Uterus (tissue), 4 donors: ENCODE measurements at places on chromosomes 6 and 20. TPM values are rescaled to one million over a fixed set of nuclear protein-coding genes. Genes with fewer than 3 reads are reported as not detected.

GRCh38 chr6:72842140-72842539, 220.3 kb downstream of the KCNQ5 start:
- DNase-seq: no peak

Gene CAGE1
- total RNA-seq: not detected

- no peak for DNase-seq
Measured at GRCh38 chr6:2434912-2435311, 189.5 kb upstream of the GMDS start.

- no peak for DNase-seq
Measured at GRCh38 chr6:36285187-36285671, 15.4 kb downstream of the PNPLA1 start.

Gene PDE7B
- total RNA-seq: 28.6 TPM

- no peak for DNase-seq
Measured at GRCh38 chr6:52130440-52130839, 43.0 kb upstream of the PKHD1 start.

- DNase-seq: no peak
Measured at GRCh38 chr20:54221996-54222890, 14.4 kb downstream of the PFDN4 start.

GRCh38 chr20:33099843-33100538, 20.5 kb downstream of the BPIFB4 start:
- DNase-seq: no peak

Gene SLC35F1
- total RNA-seq: 10.2 TPM

DNA sequence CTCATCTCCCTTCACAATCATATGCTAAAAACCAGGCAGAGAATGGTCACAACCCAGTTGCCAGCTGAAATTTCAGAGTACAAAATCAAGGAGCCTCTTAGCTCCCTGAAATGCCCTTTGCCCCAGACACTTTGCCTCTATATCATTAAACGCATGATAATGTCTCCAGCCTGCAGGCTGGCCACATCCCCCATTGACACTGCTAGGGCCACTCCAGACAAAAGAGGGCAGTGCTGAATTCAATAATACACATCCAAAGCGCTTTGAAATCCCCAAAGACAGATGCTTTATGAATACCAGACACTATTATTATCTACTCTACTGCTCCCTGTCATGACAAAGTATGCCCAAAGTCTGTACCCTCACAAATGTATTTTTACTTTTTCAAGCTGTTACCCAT, 348.3 kb upstream of the POU3F2 start:
- no peak for DNase-seq

Gene ME1
- 3.4 TPM for total RNA-seq

Gene FAM217A
- total RNA-seq: not detected

DNA sequence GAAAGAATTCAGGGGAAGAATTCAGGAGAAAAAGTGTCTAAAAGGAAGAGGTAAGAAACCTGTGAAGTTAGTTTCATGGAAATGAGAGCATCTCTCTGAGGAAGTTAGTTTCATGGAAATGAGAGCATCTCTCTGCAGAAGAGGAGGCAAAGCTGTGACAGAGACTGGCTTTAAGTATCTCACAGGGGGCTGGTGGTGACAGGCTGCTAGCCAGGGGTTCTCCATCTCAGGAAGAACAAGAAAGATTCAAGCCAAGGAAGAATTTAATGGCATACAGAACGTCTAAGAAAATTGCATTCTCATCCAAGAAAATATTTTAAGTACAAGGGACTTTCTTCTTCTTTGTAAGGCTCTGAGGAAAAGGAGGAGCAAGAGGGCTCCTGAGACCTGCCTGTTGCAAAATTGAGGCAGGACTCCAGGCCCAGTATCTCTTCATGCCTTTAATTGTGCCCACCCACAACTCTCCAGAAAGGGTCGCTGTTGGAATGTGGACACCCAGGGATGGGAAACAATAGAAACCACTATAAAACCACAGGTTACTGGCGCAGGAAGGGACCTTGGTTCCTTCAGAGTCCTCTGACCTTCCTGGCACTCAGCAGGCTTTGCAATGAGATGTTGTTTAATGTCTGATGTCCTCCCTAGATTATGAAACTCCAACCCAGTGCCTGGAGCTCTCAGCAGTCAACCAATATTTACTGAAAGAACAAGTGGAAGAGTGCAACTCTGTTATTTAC, 136.8 kb downstream of the FNDC1 start:
- DNase-seq: no peak

- no peak for DNase-seq
Measured at GRCh38 chr20:33751775-33752174, 20.0 kb downstream of the ZNF341 start.

- no peak for DNase-seq
Measured at GRCh38 chr6:12071064-12071615, 59.0 kb downstream of the HIVEP1 start.

Gene DCBLD1
- 2.8 TPM for total RNA-seq

- DNase-seq: no peak
Measured at GRCh38 chr20:19625426-19625825, 132.6 kb upstream of the RIN2 start.

DNA sequence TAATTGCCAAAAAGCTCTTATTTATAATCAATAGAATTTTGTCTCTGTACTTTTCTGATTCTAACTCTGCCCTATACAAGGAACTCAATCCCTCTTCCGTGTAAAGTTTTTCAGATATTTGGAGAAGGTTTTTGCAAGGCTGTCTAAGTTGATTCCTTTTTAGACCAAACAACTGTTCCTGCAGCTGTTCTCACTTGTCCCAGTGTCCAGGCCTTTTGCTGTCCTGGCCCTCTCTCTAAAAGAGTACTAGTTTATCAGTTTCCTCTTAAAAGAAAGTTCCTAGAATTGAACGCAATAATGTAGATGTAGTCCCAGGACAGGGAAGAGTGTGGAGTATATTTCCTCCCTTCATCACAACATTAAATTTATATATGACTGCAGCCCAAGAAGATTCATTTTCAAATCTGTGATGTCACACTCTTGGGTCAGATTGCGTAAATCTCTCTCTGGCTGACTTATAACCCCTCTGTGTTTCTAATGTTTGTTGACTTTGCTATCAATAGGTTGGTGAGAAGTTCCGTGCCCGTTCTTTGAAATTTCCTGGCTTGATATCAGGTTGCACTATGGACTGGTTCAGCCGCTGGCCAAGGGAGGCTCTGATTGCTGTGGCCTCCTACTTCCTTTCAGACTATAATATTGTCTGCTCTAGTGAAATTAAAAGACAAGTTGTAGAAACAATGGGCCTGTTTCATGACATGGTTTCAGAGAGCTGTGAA, 139.4 kb upstream of the GLP1R start:
- DNase-seq: no peak

DNA sequence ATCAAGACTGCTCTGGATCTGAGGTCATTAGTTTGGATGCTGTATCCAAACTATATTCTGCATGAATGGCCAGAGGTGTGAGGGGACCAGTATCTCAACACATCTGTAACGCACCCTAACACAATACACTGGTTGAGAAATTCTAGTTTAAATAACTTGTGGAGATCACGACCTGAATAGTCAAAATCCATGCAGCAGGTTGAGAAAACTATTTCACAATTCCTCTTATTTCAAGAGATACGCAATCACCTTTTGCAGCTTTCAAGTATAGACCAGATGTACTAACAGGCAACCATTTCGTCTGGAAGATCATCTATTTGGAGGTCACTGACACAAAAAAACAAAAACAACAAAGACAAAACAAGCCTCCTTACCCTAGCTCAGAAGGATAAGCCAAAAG, 11.1 kb downstream of the CSNK2A1 start:
- no peak for DNase-seq

Gene DOK5
- not detected for total RNA-seq

DNA sequence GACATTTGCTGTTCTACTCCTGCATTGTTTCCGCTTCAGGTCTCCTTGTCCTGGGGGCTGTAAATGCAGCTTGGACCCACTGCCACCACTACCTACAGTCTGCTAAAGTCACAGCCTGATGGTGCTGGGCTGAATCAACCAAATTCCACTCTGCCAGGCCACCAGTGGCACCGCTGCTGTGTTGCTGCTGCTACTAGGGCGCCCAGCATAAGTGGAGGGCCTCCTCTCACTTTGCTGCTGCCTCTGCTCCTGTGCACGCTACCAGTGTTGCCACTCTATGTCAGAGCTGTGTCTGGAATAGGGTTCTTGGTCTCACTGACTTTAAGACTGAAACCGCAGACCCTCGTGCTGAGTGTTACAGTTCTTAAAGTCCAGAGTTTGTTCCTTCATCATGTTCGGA, 1.4 kb upstream of the SSR1 start:
- DNase-seq: no peak

GRCh38 chr6:92521553-92521952, 897.8 kb downstream of the EPHA7 start:
- DNase-seq: no peak

Gene EDN3
- total RNA-seq: not detected

DNA sequence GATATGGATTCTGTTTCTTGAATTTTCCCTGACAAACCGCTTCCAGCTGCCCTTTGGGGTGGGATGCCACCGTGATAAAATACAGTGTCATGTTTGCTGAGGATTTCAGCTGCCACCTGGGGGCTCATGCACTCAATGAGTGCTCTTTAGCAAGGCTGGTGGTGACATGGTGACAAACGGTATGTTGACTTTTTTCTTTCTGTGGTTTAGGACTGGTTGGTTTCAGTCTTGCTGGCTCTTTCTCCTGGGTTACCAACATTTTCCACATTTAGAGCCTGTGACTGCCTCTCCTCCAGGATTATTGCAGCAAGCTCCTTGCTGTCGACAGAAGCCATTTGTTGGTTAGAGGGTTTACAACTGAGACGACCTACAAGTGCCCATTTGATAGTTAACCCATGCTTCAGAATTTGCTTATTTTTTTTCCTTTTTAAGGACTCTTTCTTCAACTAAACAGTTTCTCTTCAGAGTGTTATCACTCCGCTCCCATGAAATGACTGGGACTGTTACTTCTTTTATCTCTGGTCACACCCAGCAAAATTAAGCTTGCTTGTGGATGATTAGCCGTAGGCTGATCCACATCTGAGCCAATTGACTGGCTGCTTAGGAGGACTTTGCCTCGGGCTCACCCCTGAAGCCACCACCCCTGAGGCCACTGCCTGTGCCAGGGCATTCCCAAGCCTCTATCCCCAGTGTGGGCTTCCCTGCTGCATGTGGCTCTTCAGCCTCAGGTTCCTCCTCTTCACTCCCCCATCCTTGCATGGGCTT, 48.4 kb upstream of the CDYL start:
- DNase-seq: no peak

- DNase-seq: no peak
Measured at GRCh38 chr6:169709293-169709692, 7.4 kb downstream of the C6orf120 start.

DNA sequence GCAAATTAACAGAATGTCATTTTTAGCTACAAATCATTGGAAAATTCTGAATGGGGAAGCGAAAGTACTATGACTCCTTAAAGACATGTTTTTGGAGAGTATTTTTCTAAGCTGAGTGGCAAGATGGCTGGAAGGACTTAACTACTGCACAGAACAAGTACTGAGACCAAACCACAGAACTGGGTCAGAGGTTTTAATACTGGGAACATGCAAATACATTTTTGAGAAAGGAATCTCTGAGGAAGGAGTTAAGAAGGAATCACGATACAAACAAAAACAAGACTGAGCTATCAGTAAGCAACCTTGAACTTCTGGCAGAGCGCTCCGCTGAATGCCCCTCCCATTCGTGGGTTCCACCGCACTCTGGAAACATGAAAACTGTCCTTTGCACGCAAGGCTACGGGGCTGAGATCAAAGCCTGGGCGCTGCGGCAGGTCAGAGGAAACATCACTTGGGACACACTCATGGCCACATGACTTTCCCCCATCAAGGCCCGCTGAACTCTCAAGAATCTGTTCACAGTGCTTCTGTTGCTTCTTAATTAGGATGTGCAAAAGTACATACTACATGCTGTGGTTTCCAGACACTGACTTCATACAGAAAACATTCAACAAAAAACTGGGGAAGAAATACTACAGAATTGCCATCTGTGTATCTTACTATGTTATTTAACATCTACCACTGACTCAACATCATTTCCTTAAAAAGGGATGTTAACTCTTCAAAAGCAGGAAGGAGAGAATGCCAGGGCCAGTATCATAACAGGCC, 27.8 kb downstream of the SLC23A2 start:
- peak; percentile 43 for DNase-seq

DNA sequence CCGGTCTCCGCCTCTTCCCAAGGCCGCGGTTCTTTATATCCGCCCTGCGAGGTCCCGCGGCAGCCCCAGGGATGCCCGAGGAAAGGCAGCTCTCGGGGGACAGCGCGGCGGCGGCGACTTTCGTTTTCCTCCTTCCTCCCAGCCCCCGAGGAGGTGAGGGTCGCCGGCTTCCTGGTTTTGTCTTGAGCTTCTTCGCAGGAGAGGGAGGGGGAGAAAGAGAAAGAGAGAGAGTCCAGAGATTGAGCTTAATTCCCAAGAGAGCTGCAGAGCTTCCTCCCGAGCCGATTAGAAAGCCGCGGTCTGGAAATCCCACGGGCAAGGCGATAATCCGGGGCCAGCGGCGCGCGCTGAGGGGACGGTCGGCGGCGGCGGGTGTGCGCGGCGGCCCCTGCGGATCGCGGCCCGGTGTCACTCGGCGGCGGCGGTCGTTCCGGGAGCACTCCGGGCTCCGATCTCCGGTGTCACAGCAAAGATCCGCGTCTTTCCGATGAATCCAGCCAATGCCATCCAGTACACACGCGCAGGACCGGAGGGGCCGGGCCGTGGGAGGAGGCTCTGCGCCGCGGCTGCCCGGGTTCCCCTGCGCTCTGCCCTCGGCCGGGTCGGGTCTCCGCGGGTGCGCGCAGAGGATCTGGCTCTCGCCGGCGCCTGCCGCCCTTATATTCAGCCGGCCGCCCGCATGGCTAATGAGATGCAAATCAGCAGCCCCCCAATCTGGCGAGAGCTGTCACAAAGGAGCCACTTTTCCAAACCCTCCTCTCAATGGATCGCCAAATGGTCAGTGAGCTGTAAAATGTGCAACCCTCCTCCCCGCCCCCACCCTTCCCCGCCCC, at the start of gene DLL1:
Gene DLL1 (minus strand): TSS at position 783 of the 833 bp plus-strand sequence. CDS start 939 bp downstream, outside the sequence.
- no peak for DNase-seq

- DNase-seq: no peak
Measured at GRCh38 chr20:25078662-25079061, 3.3 kb downstream of the VSX1 start.

DNA sequence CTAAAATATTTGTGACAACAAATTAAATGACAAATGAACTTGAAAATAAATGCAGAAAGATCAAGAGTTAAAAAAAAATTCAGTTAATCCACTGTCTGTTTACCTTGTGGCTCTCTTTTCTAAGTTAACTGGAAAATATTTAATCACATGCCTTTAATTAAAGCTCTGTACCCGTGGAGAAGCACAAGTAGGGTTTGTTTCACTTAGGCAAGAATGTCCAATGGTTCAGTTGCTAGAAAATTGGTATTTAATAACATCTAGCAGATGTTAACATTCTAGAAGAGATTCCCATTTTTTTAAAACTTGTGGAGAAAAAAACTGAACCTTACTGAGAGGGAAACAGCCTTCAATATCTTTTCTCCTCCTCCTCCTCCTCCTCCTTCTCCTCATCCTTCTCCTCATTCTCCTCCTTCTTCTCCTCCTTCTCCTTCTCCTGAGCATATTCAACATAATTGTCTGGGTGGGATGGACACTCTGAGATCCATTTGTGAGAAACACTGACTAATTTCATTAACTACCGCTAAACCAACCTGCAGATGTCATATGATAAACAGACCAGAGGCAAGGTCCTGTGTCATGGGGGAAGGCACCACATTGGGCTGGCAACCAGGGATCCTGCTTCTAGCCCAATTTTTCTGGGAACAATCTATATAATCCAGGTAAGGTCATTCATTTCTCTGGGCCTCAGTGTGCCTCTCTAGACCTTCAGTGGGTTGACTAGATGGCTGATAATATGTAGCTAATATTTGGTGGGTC, 44.1 kb upstream of the AKIRIN2 start:
- DNase-seq: no peak

GRCh38 chr6:90610751-90611542, 24.1 kb upstream of the MAP3K7 start:
- DNase-seq: peak; percentile 40
